T-helper 17 cell (primary cell): ENCODE measurements at places on chromosomes 6 and 20. TPM values are rescaled to one million over a fixed set of nuclear protein-coding genes. Genes with fewer than 3 reads are reported as not detected.

ME1 gene
- 0.97 TPM for total RNA-seq

- peaks cover 2% of the 10 kb centered on the region for H3K4me1 ChIP-seq
- no peak for DNase-seq
- H3K36me3 ChIP-seq = no peaks in the 10 kb centered on the region
- H3K4me3 ChIP-seq = no peak overlapping the region
- no peak overlapping the region for H3K27ac ChIP-seq
Measured at GRCh38 chr6:39063526-39063925, 14.9 kb downstream of the GLP1R start.

DNA sequence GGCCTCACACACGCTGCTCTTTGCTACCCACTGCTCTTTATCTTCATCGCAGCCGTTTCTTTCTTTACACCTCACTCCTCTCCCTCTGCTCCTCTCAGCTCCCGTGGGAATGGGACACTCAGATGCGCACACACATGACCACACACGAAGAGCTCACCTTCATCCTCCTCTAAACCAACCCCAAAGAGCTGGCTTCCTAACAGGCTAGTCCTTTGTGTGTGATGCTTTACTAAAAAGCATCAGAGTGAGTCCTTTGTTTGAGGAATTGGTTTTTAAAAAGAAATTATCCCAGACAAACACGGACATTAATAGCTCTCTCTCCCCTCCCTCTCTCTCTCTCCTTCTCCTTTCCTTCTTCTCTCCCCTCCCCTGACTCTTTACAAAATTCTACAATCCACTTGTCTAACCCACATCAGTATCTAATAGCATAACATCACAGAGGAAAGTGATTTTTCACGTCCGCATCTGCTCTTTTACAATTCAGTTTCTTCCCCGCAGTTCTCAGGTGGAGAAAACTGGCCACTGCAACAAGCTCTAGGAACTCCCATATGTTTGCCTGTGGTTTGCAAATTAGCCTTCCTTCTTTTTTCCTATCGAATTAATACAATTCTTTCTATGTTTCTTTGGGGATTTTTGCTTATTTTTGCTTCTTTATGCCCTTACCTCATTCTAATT, 306.8 kb upstream of the CNR1 start:
- no peak for DNase-seq
- no peak overlapping the region for H3K27ac ChIP-seq
- peaks cover 3% of the 10 kb centered on the region for H3K4me1 ChIP-seq
- H3K27me3 ChIP-seq = peaks cover 48% of the 10 kb centered on the region

- no peak overlapping the region for H3K27ac ChIP-seq
- H3K27me3 ChIP-seq = no peaks in the 10 kb centered on the region
- no peak for DNase-seq
- H3K36me3 ChIP-seq = no peaks in the 10 kb centered on the region
- H3K4me1 ChIP-seq = no peaks in the 10 kb centered on the region
Measured at GRCh38 chr6:22110061-22110460, 186.8 kb downstream of the PRL start.

- peaks cover 2% of the 10 kb centered on the region for H3K36me3 ChIP-seq
- no peak for DNase-seq
- no peaks in the 10 kb centered on the region for H3K27me3 ChIP-seq
Measured at GRCh38 chr6:25449774-25450173, 170.6 kb downstream of the CARMIL1 start.
